ENCODE measurements at places on chromosomes 1 and 21. TPM values are rescaled to one million over a fixed set of nuclear protein-coding genes. Genes with fewer than 3 reads are reported as not detected.

Gene PLXNA2
- 0.92 TPM for total RNA-seq

Gene LMOD1
- 2.4 TPM for total RNA-seq

Gene ILDR2
- 0.86 TPM for total RNA-seq

Gene FCRL2
- total RNA-seq: not detected

GRCh38 chr1:147214325-147214724, 10.8 kb downstream of the FMO5 start:
- no peak for DNase-seq

Gene PTGS2
- total RNA-seq: not detected

Gene AMY1A
- total RNA-seq: not detected

GRCh38 chr1:173127369-173128307, 76.9 kb upstream of the TNFSF18 start:
- no peak for DNase-seq

Gene FCN3
- not detected for total RNA-seq

Gene GABPB2
- 4.6 TPM for total RNA-seq

DNA sequence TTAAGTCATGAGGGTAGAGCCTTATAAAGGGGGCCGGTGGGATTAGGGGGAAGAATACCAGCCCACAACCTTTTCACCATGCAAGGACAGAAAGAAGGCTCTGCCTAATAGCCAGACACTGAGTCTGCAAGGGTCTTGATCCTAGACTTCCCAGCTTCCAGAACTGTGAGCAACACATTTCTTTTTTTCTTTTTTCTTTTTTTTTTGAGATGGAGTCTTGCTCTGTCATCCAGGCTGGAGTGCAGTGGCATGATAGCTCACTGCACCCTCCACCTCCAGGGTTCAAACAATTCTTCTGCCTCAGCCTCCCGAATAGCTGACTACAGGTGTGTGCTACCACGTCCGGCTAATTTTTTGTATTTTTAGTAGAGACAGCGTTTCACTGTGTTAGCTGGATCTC, 1.7 kb upstream of the ARL8A start:
- DNase-seq: no peak

DNA sequence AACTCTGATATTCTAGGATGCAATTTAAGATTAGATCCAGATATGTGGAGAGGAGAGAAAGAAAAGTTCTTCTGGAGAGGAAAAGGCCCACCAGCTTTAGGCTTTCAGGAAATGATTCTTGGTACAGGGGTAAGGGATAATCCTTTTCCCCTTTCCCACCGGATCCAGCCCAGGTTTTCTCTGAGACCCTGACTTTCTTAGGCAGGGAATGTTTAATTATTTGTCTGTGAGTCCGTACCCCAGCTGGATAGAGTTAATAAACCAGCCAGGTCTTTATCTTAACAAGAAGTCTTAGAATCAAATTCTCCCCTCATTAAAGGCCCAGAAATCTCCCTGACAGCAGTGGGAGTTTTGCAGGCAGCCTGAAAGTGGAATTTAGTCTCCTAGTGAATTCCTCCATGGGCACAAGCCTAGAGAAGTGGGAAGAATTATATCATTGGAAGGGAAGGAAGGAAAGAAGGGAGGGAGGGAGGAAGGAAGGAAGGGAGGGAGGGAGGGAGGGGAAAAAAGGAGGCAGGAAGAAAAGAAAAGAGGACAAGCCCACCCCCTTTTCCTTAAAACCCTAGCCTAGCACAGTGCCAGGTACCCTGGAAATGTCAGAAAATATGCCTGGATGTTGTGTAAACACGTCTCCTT, 189.0 kb downstream of the PLPP3 start:
- DNase-seq: no peak

- DNase-seq: no peak
Observed at GRCh38 chr1:156346636-156347035, 8.3 kb downstream of the TSACC start.

DNA sequence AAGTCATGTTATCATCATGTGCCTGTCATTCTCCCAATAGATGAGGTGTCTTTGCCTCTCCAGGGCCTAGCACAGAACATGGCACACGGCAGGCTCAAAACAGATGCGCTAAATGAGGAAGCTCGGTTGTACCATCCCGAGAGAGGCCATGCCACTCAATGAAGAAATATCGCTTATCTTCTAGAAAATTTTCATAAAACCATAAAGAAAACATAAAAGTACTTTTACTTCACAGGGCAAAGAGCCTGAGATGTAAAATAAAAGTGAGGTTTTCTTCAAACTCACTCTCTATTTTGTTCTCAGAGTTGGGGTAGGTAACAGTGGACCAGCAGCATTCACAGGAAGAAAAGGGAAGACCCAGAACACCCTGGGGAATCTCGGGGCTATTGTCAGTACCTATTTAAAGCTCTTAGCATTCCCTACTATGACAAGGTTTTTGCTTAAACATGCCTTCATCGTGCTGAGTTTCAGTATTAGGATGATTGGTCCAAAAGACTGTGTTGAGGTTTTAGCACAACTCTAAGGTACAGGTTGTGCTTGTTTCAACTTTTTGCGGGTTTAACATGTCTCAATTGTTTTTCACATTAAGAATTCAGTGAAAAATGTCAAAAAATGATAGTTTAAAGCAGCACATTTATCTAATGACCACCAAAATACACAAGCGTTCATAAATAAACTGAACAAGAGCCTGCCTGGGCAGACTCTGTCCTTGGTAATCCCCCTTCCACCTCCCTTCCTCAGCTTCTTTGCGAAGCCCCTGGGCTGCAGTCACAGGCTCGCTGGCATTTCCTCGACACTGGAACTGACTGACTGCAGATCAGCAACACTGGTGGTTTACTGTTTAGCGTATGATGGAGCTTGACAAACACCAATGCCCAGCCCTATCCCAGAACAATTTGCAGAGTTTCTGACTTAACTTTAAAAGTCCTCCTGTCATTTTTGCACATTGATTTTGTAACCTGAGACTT, 55.6 kb downstream of the COQ8A start:
- no peak for DNase-seq

GRCh38 chr1:13732971-13733667, 33.1 kb downstream of the PRDM2 start:
- no peak for DNase-seq

DNA sequence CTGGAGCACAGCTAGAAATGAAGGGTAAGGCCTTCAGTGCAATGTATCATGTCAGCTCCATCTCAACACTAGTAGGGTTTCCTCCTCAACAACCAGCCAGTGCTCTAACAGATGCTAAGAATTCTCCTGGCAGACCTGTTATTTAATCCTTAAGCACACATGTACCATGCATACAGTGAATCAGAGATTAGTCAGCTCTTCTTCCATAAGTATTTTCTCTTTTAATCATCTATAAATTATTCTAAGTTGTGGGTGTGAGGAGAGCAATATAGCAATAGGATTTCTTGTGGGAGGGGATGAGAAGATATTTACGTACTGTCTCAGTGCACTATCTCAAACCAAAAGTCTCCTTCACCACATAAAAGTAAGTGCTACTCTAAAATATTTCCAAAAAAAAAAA, 95.3 kb downstream of the COP1 start:
- no peak for DNase-seq

DNA sequence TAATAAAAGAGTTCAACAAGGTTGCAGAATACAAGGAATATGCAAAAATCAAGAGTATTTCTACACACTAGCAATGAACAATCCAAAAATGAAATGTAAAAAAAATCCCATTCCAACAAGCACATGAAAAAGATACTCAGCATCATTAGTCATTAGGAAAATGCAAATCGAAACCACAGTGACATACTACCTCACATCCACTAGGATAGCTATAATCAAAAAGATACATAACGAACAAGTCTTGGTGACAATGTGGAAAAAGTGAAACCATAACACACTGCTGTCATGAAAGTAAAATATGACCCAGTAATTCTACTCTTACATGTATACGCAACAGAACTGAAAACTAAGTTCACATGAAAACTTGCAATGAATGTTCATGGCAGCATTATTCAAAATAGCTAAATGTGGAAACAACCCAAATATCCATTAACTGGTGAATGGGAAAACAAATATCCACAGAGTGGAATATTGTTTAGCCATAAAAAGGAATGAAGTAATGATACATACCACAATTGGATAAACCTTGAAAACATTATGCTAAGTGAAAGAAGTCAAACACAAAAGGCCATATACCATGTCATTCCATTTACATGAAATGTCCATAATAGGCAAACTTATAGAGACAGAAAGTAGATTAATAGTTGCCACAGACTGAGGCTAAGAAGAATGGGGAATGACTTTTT, 34.3 kb downstream of the PIK3R3 start:
- DNase-seq: no peak

DNA sequence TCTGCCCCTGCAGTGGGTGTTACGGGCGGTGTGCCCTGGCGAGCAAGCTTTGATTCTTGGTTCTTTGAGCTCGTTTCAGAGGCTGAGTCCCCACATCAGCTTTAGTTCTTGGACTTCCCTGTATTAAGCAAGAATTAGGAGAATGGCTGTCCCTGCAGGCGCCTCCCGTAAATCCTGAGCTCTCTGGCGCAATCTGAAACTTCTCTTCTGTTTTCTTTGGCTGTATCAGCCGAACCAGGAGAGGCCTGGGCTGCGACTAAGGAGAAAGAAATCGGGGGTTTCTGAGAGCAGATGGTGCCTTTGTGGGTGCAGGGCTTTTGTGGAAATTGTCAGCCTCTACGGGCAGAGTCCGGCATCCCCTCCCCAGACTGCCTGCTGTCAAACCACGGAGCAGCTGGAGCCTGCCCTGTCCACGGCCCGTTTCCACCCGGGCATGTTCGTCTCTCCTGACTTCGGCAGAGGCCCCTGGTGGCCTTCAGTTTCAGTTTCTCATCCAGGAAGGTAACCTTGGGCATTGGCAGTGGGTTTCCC, 17.9 kb downstream of the CSTB start:
- no peak for DNase-seq

DNA sequence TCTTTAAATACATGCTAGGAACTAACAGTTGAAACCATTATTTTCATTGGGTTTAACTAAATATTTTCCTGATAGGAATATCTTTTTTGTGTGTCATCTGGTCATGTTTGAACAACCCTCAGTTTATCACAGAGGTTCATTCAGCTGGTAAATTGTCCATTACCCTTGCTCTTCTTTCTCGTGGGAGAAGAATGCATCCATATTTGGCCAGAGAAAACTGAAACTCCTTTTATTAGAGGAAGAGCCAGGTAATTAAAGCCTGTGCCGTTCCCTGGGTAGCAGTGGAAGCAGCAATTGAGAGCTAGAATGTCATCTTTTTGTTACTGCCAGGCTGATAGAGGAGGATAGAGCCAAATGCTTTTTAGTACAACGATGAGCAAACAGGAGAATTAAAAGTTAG, 587.2 kb upstream of the ZRANB2 start:
- DNase-seq: peak; percentile 70

GRCh38 chr1:84933011-84933611, 40.1 kb upstream of the LPAR3 start:
- no peak for DNase-seq

Gene LCE3E
- total RNA-seq: not detected

Gene CD1D
- total RNA-seq: not detected

DNA sequence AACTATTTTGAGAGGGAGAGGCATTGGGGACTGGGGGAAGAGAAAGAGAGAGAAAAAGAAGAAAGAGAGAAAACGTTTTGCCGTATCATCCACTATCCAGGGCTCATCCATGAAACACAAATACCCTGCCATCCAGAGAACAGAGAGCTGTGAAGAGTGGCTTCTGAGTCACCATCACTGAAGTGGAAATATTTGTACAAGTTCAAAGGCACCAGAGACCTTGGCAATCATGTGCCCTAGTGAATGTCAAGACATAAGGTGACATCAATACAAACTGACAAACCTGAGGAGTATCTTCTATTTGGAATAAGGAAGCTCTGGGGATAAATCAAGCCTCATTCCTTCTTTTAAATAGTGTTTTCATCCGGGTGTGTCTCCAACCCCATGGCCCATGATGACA, 197.2 kb upstream of the PROX1 start:
- no peak for DNase-seq

DNA sequence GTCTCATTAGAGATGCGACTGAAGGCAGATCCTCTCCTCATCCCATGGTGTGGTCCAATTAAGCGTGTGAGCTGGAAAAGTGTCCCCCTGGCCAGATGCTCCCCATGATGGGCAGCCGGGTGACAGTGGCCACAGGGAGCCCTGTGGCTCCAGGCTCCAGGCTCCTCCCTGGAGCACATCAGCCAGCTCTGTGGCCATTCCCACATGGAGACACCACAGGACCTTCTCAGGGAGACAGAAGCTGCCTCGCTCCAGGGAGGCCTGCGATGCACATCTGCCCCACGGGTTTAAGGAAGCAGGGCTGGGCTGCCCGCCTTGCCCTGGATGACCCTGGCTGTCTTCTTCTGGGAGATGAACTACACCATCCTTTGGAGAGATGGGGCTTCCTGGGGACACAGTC, 99.9 kb upstream of the TLR5 start:
- DNase-seq: no peak

- DNase-seq: no peak
Observed at GRCh38 chr1:16409536-16410152, 27.6 kb downstream of the SPATA21 start.

- DNase-seq: peak; percentile 7
Observed at GRCh38 chr1:55670331-55671082, 455.3 kb upstream of the USP24 start.

DNA sequence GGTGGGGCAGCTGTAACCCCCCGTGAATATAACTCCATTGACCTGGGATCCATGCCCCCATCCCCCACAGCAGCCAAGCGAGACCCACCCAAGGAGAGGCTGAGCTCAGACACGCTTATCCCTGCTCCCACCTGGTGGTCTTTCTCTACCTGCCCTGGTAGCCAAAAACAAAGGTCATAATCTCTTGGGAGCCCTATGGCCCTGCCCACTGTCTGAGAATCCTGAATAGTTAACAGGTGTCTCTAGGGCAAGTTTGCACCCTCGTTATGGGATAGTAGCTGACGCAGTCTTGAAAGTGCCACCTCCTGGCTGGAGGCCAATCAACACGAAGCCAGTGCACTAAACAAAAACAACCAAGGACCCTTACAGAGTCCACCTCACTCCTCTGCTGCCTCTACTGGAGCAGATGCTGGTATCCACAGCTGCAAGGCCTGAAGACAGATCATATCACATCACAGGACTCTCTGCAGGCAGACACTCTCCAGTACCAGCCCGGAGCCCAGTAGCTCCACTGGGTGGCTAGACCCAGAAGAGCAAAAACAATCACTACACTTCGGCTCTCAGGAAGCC, 134.3 kb upstream of the C1orf174 start:
- DNase-seq: no peak

GRCh38 chr1:53738205-53739108, 507 bp downstream of the GLIS1 start:
- DNase-seq: no peak

Gene INSRR
- not detected for total RNA-seq

Gene DDI2
- total RNA-seq: 9.9 TPM

Gene PLK3
- total RNA-seq: 8.0 TPM

DNA sequence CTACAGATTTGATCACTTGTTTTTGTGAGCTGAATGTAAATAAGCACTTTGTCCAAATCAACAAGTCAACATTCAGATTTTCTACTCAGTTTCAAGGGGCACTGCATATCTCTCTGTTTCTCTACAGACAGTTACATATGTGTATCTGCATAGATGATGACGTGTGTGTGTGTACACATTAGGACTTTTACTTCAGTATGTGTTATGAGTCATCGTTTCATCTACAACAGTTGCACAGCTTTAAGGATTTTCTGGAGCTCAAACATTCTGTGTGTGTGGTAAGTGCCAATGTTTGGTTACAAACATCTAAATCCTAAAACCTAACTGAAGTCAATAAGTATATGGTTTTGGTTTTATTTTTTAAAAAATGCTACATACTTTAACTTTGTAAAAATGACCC, 494.5 kb upstream of the PBX1 start:
- DNase-seq: no peak

All from G401 (cell line).